ENCODE measurements at places on chromosomes 7 and 10. TPM values are rescaled to one million over a fixed set of nuclear protein-coding genes. Genes with fewer than 3 reads are reported as not detected.

The INA gene
- total RNA-seq = 0.23 TPM

The CLCN1 gene
- not detected for total RNA-seq

The DGKB gene
- 0.46 TPM for total RNA-seq

The ANKRD22 gene
- not detected for total RNA-seq

GRCh38 chr7:132400561-132401142 lies 175.6 kb downstream of the PLXNA4 start:
- DNase-seq = no peak

DNA sequence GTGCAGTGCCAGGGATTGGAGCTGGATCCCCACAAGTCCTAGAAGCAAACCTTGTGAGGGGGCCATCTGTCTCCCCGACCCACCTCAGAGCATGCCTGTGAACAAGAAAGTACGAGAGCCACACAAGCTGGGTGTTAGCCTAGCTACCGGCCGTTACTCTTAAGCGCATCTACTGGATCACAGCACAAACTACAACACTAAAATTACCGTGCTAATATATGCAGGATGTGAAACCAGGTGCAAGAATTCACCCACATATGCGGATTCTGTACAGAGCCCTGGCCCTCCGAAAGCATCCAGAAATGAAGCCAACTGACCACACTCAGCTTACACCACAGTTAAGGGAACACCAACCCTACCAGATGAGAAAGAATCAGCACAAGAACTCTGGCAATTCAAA lies 16.0 kb upstream of the PRSS1 start:
- DNase-seq = no peak

DNA sequence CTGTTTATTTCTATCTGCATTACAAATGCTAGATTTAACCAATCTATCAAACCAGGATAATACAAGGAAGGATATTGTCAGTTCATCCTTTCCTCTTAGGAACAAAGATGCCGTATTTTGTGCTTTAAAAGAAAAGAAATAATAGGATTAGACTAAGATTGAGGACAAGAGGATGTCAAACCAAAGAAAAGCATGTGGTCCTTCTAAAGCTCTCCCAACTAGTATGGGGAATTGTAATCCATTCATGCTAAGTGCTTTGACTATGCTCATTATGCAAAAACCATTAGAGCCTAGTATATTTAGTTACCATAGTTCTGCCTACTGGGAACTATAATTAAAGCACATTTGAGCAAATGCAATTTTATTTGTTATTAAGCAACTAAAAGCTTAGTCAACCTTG lies 280.2 kb downstream of the GRM8 start:
- no peak for DNase-seq

All from endothelial cell (in vitro differentiated cells).